ENCODE measurements at places on chromosomes 5 and 9.

DNA sequence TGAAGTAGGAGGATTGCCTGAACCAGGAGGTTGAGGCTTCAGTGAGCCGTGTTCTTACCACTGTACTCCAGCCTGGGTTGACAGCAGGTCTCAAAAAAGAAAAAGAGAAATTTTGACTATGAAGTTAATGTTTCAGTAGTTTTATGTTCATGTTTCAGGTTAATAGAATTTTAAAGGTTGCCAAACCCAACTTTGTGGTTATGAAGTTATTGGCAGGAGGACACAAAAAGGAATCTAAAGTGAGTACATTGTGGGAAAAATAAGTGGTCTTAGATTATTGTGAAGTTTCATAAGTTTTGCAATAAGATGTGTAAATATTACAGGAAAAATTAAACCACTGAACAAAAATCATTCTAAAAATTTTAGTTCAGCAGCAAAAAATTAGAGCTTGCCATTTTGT lies 78.6 kb downstream of the GOLM1 start:
- DNase-seq: no peak

GRCh38 chr9:73118898-73119554 lies 32.6 kb upstream of the ANXA1 start:
- no peak for DNase-seq

DNA sequence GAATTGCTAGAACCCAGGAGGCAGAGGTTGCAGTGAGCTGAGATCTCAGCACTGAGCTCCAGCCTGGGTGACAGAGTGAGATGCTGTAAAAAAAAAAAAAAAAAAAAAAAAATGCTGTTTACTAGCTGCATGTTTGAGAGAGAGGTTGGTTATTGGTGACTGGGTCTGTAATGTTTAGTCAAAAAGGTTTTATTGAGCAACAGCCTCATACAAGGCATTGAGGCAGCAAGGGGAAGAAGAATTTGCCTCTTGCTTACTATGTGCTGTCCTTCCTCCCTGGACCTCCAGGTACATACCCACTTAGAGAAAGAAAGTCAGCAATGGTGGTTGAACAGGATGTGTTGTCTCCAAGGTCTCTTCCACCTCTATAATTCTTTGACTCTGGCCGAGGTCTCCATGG lies 140.7 kb upstream of the SPRY4 start:
- no peak for DNase-seq

GRCh38 chr5:167886196-167886595 lies 405.2 kb upstream of the WWC1 start:
- DNase-seq: no peak

DNA sequence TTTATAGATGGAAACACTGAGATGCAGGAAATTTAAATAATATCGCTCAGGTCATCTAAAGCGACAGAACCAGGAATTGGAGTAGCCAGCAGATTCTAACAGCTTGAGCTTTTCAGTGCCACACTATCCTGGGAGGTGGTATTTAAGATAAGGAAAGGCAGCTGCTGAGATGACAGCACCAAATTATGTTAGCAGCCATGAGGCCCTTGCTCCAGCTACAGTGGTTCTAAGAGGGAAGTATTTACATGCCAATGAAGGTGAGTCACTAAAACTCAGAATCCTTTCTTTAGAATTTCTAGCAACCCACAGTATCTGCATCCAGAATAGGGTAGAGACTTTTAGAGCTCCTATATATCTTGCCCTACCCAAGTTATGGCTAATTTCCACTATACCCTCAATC lies 127.0 kb upstream of the VLDLR start:
- no peak for DNase-seq

- no peak for DNase-seq
These were observed 103.8 kb upstream of the ERCC6L2 start for GRCh38 chr9:95771556-95772246.

GRCh38 chr5:9544502-9545135 lies 1.3 kb downstream of the SEMA5A start:
- DNase-seq: no peak

- no peak for DNase-seq
These were observed 136.6 kb upstream of the DMAC1 start for GRCh38 chr9:7936163-7936562.

- no peak for DNase-seq
These were observed 120.6 kb downstream of the SEMA6A start for GRCh38 chr5:116453988-116454411.

DNA sequence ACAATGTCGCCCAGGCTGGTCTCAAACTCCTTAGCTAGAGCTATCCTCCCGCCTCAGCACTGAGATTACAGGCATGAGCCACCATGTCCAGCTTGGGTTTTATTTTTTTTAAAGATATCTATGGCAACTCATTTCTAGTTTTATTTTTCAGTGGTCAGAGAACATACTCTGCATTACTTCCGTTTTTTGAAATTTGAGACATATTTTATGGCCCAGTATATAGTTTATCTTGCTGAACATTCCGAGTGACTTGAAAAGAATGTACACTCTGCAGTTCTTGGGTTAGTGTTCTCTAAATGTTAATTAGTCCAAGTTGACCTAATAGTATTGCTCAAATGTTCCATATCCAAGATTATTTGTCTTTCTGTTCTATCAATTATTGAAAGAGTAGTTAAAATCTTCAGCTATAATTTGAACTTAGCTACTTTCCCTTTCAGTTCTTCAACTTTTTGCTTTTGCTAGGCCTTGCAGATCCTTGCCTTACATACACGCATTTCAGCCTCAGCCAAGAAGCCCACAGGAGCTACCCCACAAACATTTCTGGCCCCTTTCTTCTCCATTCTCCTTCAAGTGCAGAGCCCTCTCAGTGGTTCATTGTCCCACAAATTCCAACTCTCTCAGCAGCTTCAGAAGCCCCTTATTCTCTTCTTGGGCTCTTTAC lies 22.3 kb upstream of the SNAPC3 start:
- no peak for DNase-seq

- no peak for DNase-seq
These were observed 3.9 kb downstream of the CSNK1G3 start for GRCh38 chr5:123515904-123516303.

- no peak for DNase-seq
These were observed 419.8 kb upstream of the KIF2A start for GRCh38 chr5:61886214-61886613.

DNA sequence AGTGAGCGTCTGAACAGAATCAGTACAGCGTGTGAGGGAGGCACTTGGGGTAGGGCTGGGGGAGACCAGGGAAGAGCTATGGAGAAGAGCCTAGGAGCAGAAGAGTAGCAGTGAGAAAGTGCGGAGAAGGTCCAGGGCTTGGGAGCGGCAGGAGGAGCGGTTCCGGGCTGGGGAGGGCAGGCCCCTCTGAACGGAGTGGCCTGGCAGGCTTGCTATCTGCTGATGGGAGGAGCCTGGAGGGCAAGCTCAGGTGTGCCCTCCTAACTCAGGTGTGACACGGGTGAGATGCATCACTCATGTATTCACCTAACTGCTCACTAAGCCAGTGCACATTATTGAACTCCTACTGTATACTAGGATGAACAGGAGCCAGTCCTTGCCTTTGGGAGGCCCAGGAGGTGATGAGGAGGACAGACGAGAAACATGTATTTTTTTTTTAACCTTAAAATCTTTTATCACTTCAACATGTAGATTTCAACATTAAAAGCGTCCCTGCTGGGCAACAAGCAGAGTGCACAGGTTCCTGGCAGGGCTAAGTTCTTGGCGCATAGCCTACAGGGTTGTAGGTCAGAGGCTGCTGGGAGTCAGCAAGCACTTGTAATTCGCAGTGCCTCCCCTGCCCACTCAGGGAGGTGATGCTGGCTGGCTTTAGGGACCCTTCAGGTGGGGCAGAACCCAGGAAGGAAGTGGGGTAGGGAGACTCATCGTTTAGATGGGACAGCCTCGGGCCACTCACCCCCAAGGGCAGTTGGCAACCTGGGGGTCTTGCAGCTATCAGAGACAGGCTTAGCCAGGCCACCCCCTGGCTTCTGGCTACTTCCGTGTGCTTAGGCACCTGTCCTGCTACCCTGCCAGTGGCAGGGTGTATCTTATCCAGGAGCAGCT lies 55.5 kb downstream of the TMOD1 start:
- no peak for DNase-seq

DNA sequence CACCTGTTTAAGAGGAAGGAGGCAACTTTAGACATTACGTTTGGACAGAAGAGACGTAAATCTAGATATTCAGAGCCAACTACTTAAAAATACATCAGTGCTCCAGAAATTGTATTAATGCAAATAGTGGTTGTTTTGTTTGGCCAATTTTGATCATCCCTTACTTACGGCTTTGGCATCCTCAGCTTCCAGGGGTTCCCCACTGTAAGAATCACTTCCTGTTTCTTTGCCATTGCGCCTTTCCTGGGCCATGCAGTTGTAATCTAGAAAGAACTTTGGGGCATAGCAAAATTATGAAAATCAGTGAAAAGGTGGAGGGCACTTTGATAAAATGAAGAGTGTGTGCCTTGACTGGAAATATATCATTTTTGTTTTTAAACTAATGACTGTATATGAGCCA lies 537.2 kb upstream of the TLE4 start:
- no peak for DNase-seq

- DNase-seq: no peak
These were observed 456.6 kb upstream of the TLE4 start for GRCh38 chr9:79115176-79115575.

DNA sequence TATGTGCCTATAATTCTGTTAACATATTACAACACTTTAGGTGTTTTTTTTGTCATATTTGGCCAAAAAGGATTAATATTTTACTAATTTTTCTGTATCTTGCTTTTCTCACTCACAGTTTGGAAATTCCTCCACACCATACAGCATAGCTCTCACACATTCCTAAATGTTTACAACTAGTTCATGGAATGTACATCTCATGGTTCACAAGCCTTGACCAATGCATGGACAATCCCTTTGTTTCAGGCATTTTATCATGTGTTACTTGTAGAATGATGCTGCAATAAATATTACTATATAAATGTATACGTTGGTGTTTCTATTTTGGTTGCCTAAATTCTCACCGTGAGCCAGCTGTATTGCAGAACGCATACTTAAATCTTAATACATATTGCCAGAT lies 80.5 kb upstream of the SPATA31C2 start:
- no peak for DNase-seq

GRCh38 chr5:39138892-39139291 lies 64.7 kb upstream of the RICTOR start:
- no peak for DNase-seq

DNA sequence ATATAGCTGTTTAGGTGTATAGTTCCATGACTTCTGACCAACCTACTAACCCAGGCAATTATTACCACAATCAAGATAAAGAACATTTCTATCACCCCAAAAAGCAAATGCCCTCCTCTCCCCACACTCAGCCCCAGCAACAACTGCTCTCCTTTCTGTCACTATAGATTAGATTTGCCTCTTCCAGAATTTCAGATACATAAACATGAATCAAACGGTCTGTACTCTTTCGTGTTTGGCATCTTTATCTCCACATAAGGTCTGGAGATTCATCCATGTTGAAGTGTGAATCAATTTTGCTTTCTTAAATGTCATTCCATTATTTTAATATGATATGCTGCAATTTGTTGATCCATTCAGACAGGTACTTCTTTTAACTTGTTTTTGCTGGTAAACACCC lies 10.5 kb upstream of the GCNT1 start:
- no peak for DNase-seq

GRCh38 chr5:13708432-13708831 lies 236.1 kb downstream of the DNAH5 start:
- DNase-seq: no peak

DNA sequence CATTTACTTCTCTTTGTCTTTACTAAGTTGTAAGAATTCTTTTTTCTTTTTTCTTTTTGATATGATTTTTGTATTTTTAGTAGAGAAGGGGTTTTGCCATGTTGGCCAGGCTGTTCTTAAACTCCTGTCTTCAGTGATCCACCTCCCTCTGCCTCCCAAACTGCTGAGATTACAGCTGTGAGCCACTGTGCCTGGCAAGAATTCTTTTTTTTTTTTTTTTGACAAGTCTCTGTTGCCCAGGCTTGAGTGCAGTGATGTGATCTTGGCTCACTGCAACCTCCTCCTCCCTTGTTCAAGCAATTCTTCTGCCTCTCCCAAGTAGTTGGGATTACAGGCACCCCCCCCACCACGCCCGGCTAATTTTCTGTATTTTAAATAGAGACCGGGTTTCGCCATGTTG lies 9.9 kb downstream of the NPM1 start:
- DNase-seq: no peak

- no peak for DNase-seq
These were observed 306.6 kb downstream of the ACTL7B start for GRCh38 chr9:108549184-108549583.

GRCh38 chr5:102139029-102139428 lies 157.1 kb downstream of the SLCO4C1 start:
- no peak for DNase-seq

DNA sequence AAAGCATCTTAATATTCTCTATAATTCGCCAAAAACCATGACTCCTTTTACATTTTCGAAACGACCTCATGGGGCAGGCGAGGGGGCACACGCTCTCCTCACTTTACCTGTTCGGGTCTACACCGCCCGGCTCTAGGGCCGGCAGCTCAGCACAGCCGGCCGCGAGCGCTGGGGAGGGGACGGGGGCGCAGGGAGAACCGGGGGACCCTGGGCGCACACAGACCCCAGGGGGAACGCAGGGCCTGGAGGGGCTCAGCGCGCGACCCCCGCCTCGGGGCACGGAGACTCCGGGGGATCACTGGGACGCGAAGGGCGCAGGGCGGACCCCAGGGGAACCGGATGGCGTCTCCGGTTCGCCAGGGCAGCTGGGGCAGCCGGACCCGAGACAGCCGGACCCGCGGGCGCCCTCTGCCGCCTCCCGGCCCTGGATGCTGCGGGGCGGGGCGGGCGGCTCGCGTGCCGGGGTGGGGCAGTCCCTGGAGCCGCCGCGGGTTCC lies at the start of gene AHRR:
AHRR (plus strand) TSS at position 485 of the 496 bp plus-strand sequence. CDS start 22,189 bp downstream, outside the sequence.
- DNase-seq: no peak

DNA sequence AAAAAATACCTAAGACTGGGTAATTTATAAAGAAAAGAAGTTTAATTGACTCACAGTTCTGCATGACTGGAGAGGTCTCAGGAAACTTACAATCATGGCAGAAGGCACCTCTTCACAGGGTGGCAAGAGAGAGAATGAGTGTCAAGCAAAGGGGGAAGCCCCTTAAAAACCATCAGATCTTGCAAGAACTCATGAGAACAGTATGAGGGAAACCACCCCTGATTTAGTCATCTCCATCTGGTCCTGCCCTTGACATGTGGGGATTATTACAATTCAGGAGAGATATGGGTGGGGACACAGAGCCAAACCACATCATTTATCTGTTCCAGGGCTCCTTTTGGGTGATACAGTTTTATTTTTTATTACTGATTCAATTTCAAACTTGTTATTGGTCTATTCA lies 23.2 kb upstream of the ADAMTS16 start:
- no peak for DNase-seq

DNA sequence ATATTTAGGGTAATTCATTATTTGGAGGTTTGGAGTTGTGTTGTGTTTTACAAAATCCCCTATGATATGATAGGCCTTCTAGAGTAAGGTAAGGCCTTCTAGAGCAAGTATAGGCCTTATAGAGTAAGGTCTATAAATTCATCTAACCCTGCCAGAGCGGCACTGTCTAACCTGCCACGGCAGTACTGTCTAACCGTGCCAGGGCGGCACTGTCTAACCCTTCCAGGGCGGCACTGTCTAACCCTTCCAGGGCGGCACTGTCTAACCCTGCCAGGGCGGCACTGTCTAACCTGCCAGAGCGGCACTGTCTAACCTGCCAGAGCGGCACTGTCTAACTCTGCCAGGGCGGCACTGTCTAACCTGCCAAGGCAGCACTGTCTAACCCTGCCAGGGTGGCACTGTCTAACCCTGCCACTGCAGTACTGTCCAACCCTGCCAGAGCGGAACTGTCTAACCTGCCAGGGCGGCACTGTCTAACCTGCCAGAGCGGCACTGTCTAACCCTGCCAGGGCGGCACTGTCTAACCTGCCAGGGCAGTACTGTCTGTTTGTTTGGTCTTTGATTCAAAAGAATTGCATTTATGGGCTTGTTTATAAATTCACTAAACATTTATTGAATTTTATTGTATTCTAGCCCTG lies 9.6 kb downstream of the RNF20 start:
- DNase-seq: no peak

Measured in activated CD8-positive, alpha-beta memory T cell treated with anti-CD3 and anti-CD28 coated beads for 1 hour (primary cell).